ENCODE measurements at places on chromosomes 5 and 9.
A peak's percentile ranks its signal among the peaks of the same experiment; 100 is the strongest.

GRCh38 chr5:166991601-166992000 lies 1299.8 kb upstream of the WWC1 start:
- no peak for DNase-seq

DNA sequence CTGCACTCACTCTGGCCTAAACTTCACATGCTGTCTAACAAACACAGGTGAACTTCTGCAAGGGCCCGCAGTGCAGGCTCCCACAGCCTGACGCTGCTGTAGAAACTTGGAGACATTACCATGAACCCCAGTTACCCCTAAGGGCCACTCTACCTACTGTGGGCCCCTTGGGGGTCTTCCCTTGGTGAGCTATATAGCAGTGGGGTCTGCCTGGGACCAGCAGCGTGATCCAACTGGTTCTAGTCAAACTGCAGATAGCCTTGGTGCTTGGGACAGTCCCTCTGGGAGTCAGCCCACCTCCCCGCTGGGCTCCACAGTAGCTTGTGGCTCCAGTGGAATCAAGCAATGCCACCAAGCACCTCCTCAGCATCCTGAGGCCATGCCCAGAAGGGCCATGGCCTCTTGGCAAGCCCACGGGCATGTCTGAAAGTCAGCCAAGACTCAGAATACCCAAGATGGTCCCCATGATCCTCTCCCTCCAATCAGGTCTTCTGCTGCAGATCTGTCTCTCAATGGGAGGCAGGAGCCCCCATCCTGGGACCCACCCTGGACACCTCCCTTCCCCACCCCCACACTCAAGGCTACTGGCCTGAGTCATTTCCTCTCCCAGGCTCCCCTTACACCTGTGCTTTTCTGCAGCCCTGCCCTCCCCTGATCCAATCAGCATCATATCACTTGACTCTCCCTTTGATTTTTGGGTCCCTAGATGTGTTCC lies 230.0 kb upstream of the IRX1 start:
- no peak for DNase-seq

DNA sequence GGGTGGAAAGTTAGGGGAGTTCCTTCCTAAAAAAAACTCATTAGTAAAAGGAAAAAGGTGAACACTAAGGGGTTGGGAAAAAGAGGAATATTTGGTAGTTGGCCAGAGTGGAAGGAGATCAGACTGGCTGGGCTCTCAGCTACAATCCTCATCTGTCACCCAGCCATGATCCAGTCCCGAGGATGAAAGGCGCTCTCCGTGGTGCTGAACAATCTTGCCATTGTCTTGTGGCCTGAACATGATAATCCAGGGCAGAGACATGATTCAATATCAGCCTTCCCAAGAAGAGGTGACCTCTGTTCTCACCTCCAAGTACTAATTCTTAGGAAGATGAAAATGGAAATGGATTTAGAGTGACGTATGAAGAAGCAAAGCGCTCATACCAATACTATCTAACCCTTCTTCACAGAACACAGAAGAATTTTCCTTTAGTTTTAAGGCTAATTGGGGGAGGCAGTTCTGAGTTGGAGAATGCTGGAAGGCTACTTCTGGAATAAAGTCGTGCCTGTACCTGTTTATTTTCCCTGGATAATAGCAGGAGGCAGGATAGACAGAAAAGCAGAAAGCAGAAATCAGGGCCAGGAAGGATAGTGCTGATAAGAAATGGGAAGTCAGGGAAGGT lies 36.6 kb upstream of the MYORG start:
- DNase-seq = no peak

GRCh38 chr9:32378993-32379729 lies 5.3 kb upstream of the ACO1 start:
- DNase-seq = peak; percentile 19

Measured in activated CD8-positive, alpha-beta memory T cell treated with anti-CD3 and anti-CD28 coated beads for 1 hour (primary cell).